ENCODE measurements at places on chromosomes 5 and 9.

DNA sequence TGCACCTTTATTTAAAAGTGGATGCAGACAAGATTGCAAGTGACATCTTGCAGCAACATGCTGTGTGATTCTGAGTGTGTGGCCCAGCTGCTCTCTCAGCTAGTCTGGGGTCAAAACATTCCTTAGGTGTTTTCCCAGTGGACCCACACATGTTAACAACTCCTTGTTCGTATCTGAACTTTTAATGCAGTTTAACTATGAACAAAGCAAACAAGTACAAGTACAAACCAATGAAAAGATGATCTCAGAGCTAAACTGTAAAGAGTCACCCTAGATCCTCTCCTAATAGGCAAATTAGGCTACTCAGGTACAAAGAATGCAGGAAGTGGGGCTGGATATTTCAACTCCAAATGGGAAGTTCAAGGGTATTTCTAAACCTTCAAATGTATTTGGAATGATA, 108.4 kb downstream of the ENTREP1 start:
- ATAC-seq, result no peak

DNA sequence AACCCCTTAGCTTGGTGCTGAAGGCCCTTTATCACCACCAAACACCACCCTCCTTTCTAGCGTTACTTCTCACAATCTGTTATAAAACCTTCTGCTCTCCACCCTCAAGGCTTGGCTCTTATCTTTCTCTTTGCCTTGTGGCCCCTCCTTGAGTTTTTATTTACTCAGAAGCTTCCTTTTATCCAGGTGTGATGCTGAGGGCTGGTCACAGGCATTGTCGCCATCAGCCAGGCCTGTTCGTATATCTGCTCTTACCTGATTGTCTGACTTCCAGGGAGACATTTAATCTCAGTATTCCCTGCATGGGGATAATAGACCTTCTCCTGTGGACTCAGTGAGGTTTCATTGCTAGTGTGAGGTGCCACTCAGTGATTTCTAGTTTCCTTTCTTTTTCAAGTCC, 34.2 kb downstream of the MEGF10 start:
- no peak for ATAC-seq

DNA sequence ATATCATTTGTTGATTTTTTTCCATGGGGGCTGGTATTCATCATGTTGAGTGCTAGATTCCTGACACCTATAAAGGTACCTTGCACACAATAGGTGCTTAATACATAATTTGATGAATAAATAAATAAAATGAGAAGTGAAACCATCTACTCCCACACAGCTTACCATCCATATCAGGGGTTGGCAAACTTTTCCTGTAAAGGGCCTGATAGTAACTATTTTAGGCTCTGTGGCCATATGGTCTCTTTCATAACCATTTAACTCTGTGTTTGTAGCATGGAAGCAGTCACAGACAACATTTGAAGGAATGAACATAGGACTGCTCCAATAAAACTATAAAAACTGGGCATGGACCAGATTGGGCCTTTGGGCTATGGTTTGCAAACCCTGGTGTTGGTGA, 100.3 kb downstream of the GCNT1 start:
- ATAC-seq, result no peak

DNA sequence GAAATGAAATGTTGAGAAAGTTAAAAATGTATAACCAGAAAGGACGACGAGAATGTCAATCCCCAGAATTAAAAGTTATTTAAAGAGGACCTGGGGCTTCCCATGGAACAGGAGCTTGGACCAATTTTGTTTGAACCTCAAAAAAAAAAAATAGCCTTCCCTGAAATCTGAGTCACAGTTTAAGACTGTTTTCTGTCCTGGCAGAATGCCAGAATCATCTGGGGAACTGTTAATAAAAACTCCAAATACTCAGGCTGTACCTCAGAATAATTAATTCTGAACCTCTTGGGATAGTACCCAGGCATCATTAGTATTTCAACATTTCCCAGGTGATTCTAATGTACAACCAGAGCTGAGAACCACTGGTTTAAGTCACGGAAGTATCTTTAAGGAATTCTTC, 102.2 kb upstream of the SLCO6A1 start:
- no peak for ATAC-seq

DNA sequence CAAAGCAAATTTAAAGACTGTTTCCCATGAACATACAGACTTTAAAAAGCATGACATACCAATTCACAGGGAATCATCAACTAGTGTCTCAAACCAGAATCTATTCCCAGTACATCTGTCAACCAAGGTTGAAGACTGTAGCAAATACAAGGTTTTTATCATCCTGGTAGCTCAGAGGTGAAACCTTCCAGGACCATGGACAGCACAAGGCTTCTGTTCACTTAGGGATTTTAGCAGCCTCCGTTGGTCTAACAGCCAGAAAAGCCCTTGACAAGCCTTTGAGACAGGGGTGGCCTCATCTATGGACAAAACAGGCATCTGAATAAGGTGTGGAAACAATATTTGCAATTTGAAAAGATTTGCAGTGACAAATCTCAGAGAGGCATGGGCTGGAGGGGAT, 119.0 kb downstream of the TRIM32 start:
- ATAC-seq, result no peak

DNA sequence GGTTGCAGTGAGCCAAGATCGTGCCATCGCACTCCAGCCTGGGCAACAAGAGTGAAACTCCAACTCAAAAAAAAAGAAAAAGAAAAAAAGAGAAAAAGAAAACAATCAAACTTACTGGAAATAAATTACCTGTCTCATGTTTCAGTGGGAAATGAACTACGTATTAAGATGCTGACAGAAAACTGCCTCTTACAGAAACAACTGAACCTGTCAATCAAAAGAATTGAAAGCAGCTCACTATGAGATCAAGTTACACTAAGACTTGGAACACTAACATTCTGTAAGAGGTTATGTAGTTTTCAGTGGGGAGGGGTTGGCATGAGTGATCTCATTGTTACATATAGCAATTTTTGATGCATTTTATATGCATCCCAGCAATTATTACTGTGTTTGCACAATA, 64.4 kb upstream of the SPATA31E1 start:
- no peak for ATAC-seq
